ENCODE measurements at places on chromosomes 1 and 21. TPM values are rescaled to one million over a fixed set of nuclear protein-coding genes. Genes with fewer than 3 reads are reported as not detected.

ADAM30 gene
- total RNA-seq, result not detected

ALX3 gene
- not detected for total RNA-seq

TNFSF4 gene
- total RNA-seq, result 2.3 TPM

AGMAT gene
- 2.7 TPM for total RNA-seq

CFHR2 gene
- total RNA-seq, result not detected

NBPF10 gene
- total RNA-seq, result 3.1 TPM

GPR25 gene
- total RNA-seq, result not detected

CD164L2 gene
- not detected for total RNA-seq

IFNGR2 gene
- 51.2 TPM for total RNA-seq

LRRC39 gene
- total RNA-seq, result 1.4 TPM

TSSK3 gene
- 0.56 TPM for total RNA-seq

SYT14 gene
- total RNA-seq, result 2.0 TPM

ADAMTS5 gene
- total RNA-seq, result 3.8 TPM

HTR6 gene
- total RNA-seq, result not detected

MEX3A gene
- total RNA-seq, result 1.2 TPM

IFI44 gene
- 19.2 TPM for total RNA-seq

DYRK3 gene
- total RNA-seq, result 24.7 TPM

TMEM61 gene
- total RNA-seq, result not detected

S100A13 gene
- total RNA-seq, result 98.0 TPM

SPRR1A gene
- total RNA-seq, result not detected

PROX1 gene
- total RNA-seq, result 0.38 TPM

NOS1AP gene
- under 0.01 TPM for total RNA-seq

GOLT1A gene
- total RNA-seq, result not detected

DNAJC6 gene
- total RNA-seq, result 8.7 TPM

HLX gene
- 18.9 TPM for total RNA-seq

SH2D5 gene
- 4.0 TPM for total RNA-seq

PTGER3 gene
- 0.77 TPM for total RNA-seq

TLCD4 gene
- 0.85 TPM for total RNA-seq

ATP6V1G3 gene
- total RNA-seq, result not detected

AQP10 gene
- total RNA-seq, result 0.19 TPM

CXADR gene
- total RNA-seq, result 1.7 TPM

URB1 gene
- 30.1 TPM for total RNA-seq

ANKRD65 gene
- under 0.01 TPM for total RNA-seq

HCRTR1 gene
- total RNA-seq, result not detected

BEND5 gene
- under 0.01 TPM for total RNA-seq

OR10J1 gene
- total RNA-seq, result not detected

TCEA3 gene
- 10.7 TPM for total RNA-seq

FCGR3A gene
- total RNA-seq, result not detected

TRIM58 gene
- 3.1 TPM for total RNA-seq

OLIG2 gene
- total RNA-seq, result not detected

TSPEAR gene
- not detected for total RNA-seq

KRTAP21-2 gene
- not detected for total RNA-seq

KIF17 gene
- 5.1 TPM for total RNA-seq

Data from regular cardiac myocyte (primary cell).